ENCODE measurements at places on chromosomes 7 and 10.

- DNase-seq, result no peak
These were observed 16.5 kb downstream of the DENND11 start for GRCh38 chr7:141685285-141686023.

DNA sequence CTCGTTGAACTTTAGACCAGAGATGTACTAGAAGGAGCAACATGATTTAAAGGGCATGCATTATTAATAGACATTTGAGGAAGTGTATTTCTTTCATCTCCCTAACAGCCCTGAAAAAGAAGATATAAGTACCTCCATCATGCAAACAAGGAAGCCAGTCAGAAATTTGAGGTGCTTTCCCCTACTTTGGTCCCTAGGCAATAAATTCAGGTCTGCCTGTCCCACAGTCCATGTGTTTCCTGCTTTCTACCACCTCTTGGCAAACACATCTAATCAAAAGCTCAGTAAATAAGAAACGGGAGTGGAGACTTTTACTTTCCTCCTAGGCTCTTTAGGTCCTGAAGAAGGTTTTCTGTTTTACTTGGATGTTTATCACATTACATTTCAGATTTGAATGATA lies 5.2 kb upstream of the SEMA3C start:
- DNase-seq, result no peak

DNA sequence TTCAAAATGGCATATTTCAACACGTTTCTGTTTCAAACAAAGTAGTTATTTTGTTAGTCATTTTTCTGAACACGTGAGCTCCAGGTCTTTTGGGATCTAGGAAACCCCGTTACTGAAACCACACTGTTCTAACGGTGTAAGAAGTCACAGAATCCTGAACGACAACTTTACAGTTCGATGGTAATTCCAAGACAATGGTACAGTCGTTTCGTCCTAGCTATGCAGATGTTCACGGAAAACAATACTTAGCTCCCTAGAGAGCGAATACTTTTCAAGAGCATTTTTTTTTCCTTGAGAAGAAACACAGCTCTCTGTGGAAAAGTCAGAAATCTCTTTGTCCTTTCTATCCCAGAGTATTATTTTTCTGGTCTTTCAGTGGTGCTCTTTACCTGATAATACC lies 254.1 kb downstream of the ADARB2 start:
- DNase-seq, result no peak

DNA sequence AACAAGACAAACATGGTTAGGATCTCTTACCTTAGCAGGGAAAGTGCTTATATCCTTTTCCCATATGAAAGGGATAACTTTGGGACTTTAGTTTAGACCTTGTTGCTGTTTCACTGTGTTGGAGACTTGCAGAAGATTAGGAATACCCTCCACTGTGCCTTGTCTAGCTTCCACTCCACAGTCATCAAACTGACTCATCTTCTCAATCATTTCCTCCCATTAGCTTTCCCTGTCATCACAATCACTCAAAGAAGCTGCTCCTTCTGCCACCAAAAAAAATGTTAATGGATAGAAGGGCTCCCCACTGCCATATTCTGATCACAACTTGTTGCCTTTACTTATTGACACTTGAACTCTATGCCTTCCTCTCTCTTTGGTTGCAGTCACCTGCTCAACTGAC lies 16.8 kb downstream of the GNG11 start:
- peak; percentile 7 for DNase-seq

- no peak for DNase-seq
These were observed 581.3 kb downstream of the ATRNL1 start for GRCh38 chr10:115674496-115674895.

- no peak for DNase-seq
These were observed 1.9 kb upstream of the KPNA7 start for GRCh38 chr7:99209781-99210180.
